ENCODE measurements at places on chromosomes 1 and 21.

- no peak for DNase-seq
Observed at GRCh38 chr1:7094509-7094908, 309.3 kb downstream of the CAMTA1 start.

GRCh38 chr1:100584761-100585745 is 47.1 kb downstream of the GPR88 start:
- DNase-seq: no peak

DNA sequence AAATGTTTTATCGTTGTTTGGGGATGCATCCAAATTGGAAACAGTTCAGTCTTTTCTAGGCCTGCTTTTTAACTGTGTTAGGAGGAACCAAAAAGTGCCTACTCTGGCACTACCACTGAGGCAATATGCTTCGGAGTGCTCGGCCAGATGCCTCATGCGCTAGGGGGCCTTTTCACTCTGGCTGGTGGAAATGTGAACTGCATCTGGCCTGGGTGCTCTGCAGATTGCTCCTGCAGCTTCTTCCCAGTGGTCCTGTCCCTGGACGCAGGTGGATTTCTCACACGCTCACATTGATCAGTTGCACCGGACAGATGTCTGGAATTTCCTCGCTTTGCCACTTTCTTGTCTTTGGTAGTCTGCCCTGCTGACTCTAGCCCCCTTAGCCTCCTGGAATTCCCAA is 330.2 kb upstream of the FMN2 start:
- no peak for DNase-seq

- DNase-seq: no peak
Observed at GRCh38 chr1:3352952-3353331, 101.5 kb upstream of the ARHGEF16 start.

DNA sequence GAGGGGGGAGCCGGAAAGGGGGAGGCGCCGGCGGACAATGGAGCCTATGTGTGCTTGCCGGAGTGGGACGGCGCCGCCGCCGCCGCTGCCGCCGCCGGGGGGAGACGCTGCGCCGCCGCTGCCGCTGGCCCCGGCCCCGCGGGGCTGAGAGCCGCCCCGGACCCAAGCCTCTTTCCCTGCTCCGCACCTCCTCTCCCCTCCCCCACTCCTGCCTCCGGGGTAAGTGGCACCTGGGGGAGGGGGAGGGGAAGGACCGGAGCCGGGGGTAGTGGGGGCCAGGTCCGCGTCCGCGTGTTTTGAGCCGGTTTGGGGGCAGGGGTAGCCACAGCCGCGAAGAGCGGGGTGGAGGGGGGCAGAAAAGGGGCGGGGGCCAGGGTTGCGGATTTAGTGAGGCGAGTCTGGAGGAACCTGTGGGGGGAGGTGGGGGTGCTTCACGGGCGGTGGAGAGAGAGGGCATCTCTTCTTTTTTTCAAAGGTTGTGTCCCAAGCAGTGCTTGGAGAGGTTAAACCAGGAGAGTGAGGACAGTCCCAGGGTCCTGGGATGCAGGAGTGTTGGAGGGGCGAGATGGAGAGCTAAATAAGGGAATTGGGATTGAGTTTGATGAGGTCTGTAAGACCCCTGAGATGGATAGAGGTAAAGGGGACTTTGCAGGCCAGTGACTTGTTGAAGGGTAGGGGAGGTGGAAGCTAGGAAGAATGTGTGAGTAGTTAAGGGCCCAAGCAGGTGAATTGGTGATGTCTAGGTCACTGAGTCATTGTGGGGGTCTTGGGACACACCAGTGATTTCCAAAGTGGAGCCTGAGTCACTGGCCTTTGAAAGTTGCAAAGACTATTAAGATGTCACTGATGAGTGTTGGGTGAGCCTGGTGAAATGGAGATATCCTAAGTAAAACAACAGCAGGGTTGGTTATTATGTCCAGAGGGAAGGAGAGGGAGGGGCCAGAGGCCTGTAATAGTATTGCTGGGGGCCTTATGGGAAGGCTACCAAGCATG is 59.1 kb downstream of the BCL9 start:
- no peak for DNase-seq

DNA sequence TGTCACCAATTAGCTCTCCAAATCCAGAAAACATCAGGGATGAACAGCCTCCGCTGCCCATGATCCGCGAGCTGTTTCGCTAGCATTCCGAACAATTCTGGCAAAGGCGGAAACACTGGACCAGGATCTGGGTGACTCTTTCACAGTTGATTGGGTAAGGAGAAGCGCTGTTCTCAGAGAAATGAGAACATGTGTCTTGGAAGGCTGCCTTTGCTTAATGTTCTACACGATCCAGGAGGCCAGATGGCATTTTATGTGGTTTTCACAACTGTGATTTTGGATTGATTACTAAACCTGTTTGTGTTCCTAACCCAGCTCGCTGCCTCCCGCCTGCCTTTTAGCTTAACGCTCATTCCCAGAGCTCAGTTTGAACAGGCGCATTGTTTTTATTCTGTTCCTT is 144.0 kb downstream of the KIF26B start:
- no peak for DNase-seq
